ENCODE measurements at places on chromosomes 11 and 22.

- no peak for DNase-seq
These were observed 41.1 kb upstream of the TYR start for GRCh38 chr11:89136606-89137005.

DNA sequence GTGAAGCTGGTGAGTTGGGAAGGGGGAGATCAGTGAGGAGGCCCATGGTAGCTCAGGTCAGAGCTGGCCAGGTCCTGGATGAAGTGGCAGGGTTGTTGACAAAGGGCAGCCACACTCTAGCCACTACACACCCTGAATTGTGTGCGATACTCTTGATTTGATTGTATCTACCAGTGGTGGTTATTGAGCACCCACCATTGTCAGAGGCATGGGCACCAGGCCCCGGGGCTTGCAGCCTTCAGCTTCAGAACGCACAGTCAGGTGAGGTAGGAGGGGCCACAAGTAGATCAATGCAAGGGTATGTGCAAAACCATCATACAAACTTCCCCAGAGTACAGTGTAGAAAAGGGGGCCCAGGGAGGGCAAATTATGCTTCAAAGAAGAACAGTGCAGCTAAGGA lies 38.1 kb downstream of the MICAL2 start:
- no peak for DNase-seq

- DNase-seq: peak; percentile 81
These were observed 418 bp downstream of the ACO2 start for GRCh38 chr22:41469218-41469851.

- no peak for DNase-seq
These were observed 9.0 kb downstream of the SYT7 start for GRCh38 chr11:61571869-61572268.

DNA sequence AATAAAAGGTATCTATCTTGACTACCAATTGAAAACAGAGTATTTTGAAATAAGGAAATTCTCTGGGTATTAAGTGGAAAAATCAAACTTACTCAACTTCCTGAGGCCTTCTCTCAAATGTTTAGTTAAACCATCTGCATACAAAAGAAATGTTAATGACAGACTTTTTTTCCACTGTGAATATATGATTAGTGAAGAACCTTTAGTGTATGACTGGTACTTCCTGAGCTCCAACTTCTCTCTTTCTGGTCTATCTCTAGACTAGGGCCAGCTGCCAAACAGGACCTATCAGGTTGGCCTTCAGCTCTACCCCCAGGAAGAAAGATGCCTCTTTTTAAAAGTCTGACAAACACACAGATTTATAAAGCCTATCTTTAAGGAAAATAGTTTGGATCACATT lies 68.8 kb upstream of the SCUBE2 start:
- no peak for DNase-seq

DNA sequence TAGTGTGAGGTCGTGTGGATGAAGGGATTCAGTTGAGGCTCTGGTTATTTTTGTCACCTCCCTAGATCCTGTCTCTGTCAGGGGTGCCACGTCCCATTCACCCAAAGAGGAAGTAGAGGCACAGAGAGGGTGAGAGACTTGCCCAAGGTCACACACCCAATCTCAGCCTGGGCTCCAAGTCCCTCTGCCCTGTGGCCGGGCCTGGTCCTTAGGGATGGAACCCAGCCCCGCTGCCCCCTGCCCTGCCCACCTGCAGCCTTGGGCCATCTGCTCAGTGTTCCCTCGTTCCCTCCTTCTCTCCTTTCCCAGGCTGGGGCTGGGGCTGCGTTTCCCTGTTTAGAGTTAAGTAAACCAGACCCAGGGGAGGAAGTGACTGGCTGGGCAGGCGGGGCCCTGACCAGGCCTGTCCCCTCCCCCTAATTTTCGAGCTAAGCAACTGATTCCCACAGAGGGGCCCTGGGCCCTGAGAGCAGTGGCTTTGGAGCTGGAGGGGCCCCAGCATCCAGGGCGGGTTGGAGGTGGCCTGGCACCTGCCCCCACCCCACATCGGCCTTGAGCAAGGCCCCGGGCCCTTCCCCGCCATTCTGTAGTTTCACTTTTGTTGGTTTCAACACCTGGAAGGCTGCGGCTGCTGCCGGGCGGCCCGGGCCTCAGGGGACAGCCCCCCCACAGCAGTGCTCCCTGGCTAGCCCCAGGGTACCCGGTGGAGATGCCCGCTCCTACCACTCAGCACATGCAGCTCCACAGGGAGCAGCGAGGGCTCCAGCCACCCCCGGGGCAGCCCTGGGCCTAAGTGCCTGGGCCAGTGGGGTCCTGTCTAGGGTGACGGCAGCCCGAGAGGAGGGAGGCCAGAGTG lies 1.5 kb downstream of the TCIRG1 start:
- DNase-seq: peak; percentile 68

DNA sequence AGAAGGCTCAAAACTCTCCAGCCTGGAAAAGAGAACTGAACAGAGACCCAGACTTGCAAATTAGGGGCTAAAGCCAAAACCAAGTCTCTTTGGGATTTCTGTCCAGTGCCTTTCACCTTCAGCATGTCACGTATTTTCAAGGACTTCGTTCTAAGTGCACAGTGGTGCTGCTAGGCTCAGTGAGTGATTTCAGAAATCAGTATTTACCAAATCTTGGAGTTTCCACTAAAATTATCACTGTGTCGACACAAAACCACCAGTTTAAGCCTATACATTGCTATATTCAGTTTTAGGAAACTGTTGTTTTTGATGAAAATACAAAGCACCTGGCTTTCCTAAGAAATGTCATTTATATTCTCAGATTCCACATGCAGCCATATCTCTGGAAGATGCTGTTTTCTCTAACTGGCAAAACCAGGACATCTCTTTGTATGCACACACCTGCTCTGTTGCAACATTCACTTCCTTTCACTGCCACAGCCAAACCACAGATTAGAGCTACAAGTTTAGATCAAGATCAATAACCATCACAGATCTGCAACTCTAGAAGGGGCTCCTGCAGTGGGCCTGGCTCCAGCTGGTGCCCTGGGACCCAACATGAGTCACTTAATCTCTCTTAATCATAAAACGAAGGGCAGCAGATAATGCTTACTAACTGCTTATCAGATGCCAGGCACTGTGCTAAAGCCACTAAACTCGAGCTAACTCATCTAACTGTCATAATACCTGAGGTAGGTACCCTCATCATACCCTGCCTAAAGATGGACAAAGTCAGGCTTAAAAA lies 22.3 kb downstream of the SMCO4 start:
- no peak for DNase-seq

- DNase-seq: peak; percentile 89
These were observed 89.2 kb downstream of the PLEKHA7 start for GRCh38 chr11:16924826-16925560.

GRCh38 chr11:88508759-88509581 lies 171.4 kb upstream of the CTSC start:
- DNase-seq: peak; percentile 10

GRCh38 chr11:115334932-115335788 lies 169.1 kb downstream of the CADM1 start:
- DNase-seq: no peak

DNA sequence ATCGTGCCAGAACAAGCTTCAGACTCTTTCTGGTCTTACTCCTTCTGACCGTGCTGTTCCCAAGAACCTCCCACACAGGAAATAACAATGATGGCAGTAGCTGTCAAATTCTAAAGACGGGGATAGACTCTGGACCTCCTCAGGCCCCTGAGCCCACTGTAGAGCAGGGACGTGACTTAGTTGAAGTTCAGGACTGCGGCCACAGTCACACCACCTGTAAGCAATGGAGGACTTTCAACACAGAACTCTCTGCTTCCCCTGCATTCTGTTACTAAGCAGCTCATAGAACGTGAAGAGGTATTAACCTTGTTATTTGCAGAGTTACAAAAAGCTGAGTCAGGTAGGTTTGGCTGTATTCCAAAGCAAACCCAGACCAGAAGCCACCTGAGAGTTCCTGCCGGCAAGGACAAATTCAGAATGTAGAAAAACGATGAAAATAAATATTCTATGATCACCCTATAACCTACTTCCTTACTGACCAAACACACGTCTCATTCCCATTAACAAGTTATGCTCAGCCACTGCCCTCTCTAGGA lies 12.7 kb downstream of the TMEM45B start:
- no peak for DNase-seq

DNA sequence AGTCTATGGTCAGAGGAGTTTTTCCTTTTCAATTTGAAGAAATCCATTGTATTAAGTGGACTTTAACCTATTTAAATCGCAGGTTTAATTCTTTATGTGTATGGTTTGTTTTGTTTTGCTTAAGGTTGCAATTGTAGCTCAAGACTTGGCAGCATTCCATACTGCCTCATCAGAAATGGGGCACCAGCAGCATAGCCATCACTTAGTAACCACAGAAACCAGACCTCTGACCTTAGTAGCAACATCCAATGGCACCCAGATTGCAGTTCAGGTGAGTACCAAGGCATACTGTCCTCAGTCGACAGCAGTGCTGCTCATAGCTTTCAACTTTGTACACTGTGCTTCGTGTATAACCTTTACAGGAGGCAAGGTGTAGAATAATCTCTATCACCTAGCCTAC lies 48.4 kb upstream of the WEE1 start:
- no peak for DNase-seq

- DNase-seq: no peak
These were observed 134.8 kb downstream of the DSCAML1 start for GRCh38 chr11:117662255-117662654.

DNA sequence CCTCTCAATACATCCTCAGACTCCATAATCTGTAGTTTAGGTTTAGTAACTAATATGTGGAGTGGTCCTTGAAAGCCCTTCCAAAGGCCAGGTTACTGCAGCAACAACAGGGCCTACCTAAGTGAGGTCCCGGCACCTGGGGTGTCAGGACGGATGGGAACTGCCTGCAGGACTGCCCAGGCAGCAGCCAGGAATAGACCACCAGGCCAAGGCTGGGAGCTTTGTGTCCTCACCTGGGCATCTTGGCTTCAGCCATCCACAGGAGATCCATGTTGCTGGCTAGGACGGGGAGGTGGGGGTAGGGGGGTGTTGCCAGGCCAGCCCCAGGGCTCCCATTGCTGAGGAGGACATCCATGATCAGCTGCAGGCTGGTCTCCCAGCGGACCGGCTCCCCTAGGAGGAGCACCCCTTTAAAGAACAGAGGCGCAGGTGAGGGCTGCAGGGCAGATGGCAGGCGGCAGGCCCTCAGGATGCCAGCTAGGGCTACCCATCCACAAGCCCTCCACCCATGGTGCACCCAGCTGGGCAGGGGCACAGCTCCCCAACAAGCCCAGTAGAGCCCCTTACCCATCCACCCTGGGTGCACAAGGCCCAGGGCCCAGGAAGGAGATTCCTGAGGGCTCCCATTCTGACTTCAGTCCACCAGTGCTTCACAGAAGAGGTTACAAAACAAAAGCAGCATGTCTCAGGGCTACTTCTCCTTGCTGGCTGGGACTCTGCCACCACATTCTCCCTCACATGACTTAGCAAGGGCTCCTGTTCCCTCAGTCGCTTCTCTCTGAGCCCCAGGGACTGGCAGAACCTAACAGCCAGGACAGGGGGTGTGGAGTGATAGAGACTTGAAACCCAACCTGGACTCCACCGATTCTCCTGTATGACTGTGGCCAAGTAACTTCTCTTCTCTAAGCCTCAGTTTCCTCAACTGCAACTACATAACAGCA lies 18.0 kb downstream of the HDHD5 start:
- no peak for DNase-seq

GRCh38 chr22:49087198-49087597 lies 740.5 kb downstream of the BRD1 start:
- DNase-seq: no peak

DNA sequence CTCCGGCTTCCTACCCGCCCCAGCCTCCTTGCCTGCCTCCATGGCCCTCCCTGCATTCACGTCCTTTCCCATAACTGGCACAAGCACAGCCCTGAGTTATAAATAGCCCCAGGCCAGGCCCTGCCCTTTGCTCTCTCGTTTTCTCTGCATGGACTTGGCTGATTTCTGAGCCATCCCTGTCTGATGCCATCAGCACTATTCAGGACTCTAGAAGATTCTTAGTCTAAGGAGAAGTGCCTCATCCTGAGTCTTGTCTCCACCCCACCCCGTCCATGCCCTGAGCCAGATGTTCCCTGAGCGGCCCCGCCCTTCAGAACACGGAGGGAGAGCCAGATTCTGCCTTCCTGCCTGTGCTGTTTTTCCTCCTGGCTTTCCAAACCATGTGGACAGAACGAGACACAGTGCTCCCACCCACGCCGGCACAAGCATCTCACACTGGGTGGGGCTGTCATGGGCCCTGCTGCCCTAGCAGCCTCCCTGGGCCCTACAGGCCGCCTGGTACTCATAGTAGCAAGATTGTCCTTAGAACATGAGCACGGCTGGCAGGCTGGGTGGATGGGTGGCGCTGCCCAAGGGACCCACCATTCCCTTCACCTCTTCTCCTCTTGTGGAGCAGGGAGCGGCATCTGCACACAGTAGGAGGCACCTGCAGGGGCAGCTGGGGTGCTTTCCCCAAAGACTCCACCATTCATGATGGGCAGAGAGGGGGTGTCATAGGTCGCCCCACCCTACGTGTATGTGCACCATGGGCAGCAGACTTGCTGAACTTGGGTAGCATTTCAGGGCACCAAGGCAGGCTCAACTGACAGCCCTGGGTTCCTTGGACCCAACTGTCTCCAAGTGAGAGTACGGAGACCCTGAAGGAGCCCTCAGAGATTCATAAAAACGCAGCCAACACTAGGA lies 76.9 kb downstream of the BCR start:
- peak; percentile 64 for DNase-seq

DNA sequence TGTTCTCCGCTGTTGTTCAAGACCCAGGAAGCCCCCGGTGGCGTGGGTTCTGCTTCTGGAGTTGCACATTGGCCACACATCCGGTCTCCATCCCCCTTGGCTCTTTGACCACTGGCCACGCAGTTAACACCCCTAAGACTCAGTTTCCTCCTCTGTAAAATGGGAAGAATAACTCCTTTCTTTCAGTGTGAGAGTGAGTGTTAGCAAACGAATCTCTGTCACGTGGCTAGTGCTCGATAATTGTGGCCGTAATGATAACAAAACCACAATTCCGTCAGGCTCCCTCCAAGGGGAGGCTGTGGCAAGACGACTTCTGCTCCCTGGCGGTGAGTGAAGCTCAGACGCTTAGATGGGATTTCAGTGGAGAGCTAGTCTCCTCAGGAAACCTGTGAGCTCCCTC lies 315.2 kb upstream of the B3GAT1 start:
- DNase-seq: no peak

- peak; percentile 21 for DNase-seq
These were observed 43.7 kb downstream of the CD82 start for GRCh38 chr11:44608991-44609782.

DNA sequence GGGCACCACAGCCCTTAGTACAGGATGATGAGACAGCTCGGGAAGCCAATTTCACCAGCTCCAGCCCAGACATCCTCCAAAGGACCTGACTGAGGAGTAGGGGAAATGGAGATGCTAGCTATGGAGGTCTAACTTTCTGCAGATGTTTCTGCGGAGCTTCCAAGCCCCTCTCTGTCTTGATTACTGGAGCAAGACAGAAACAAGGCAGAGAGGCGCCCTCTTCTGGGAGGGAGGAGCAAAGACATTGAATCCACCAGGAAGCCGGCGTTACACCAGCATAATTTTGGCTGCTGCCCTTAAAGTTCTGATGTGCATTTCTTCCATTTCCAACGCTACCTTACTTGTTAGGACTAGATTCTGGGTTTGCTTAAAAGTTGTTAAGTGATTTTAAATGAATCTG lies 107.3 kb upstream of the HSD17B12 start:
- no peak for DNase-seq

Measured in transverse colon (tissue), 4 donors.